Tibial nerve (tissue), 4 donors: ENCODE measurements at places on chromosomes 16 and 17. TPM values are rescaled to one million over a fixed set of nuclear protein-coding genes. Genes with fewer than 3 reads are reported as not detected.

The CA10 gene
- total RNA-seq, result not detected

The TBC1D3G gene
- total RNA-seq, result not detected

- no peaks in the 10 kb centered on the region for H3K27me3 ChIP-seq
- H3K27ac ChIP-seq, result peak overlapping the region; percentile 86
- H3K4me3 ChIP-seq, result no peak overlapping the region
- peaks cover 12% of the 10 kb centered on the region for H3K4me1 ChIP-seq
- H3K36me3 ChIP-seq, result no peaks in the 10 kb centered on the region
Measured at GRCh38 chr16:57374067-57374534, 1.8 kb downstream of the CX3CL1 start.

DNA sequence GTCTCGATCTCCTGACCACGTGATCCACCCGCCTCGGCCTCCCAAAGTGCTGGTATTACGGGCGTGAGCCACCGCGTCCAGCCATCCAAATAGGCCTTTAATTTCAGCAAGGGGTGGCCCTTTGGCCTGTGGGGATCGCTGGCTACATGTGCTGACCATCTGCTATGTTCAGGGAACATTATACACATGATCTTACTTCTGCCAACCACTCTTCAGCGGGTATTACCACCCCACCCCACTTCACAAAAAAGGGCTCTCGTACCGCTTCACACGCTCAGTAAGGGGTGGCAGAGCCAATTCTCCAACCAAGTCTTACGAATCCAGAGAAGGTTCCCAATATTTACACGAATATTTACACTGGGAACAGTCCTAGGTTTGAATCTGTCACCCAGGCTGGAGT lies 11.8 kb downstream of the CCDC92B start:
- DNase-seq, result no peak
- H3K27me3 ChIP-seq, result no peaks in the 10 kb centered on the region
- no peak overlapping the region for H3K4me3 ChIP-seq
- no peaks in the 10 kb centered on the region for H3K36me3 ChIP-seq
- no peak overlapping the region for H3K27ac ChIP-seq

DNA sequence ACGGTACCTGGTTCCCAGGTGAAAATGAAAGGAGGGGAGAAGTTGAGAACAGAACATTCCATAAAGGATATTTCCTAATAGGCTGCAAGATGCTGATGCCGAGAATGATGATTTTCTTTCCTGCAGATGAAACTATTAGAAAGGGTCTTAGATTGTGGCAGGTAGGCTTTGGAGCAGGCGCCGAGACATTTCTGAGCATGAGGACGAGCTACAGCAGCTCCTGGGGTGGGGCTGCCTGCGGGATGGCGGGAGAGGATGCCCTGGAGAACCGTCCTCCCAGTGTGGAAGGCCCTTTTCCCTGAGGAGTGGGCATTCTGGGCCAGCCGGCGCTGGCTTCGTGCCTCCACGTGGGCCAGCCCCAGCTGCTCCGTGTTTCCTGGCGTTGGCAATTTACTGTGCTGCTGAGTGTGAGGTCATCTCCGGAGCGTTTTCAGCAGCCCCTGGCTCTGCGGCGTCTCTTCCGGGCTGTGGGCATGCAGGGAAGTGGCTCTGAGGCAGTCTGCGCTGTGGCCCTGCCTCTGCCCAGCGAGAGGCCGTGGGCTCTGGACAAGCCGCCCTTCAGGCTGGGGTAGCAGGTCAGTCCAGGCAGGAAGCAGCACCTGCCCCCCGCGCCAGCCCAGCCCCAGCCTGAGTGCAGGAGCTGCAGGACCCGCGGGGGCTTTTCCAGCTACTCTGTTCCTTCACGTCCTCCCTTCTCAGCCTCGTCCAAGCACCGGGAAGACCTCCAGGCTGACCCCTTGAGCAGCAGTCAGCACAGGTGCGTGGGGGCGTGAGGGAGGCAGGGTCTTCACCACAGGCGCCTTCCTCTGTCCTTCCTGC lies 12.2 kb downstream of the ENGASE start:
- H3K27me3 ChIP-seq, result no peaks in the 10 kb centered on the region
- DNase-seq, result no peak
- no peak overlapping the region for H3K27ac ChIP-seq
- peaks cover 60% of the 10 kb centered on the region for H3K36me3 ChIP-seq
- H3K4me1 ChIP-seq, result peaks cover 22% of the 10 kb centered on the region

GRCh38 chr17:1455291-1455796 lies 688 bp downstream of the CRK start:
- H3K4me1 ChIP-seq, result peaks cover 26% of the 10 kb centered on the region
- peak overlapping the region; percentile 96 for H3K4me3 ChIP-seq
- H3K27ac ChIP-seq, result peak overlapping the region; percentile 99
- no peaks in the 10 kb centered on the region for H3K36me3 ChIP-seq

- peaks cover 4% of the 10 kb centered on the region for H3K4me1 ChIP-seq
- no peak for DNase-seq
- H3K27ac ChIP-seq, result no peak overlapping the region
- no peaks in the 10 kb centered on the region for H3K36me3 ChIP-seq
- no peaks in the 10 kb centered on the region for H3K27me3 ChIP-seq
Measured at GRCh38 chr17:13477180-13477611, 124.5 kb downstream of the HS3ST3A1 start.

DNA sequence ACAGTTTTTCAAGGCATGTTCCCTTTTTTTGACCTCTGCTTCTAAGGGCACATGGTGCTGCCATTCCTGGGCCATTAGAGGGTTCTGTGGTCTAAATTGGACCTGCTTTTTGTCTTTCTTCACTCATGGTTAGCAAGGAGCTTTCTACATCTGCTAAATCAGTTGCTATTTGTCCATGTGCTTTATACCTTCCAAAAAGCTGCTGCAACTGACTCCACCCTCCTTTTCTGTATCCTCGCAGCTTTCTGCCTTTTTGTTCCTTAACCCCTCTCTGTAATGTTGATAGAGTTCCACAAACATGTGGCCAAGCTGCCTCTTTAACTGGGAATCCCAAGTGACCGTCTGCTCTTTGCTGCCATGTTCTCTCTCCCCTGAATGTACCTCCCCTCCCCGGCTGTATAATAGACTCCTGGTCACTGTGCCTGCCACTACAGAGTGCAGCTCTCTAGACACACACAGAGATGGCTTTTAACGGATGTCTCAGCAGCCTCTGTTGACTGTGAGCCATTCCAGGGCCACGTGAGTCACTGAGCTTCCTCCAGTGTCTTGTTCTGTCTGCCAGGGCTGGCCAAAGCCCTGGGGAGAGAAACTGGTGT lies 57.4 kb upstream of the TEKT3 start:
- no peak overlapping the region for H3K27ac ChIP-seq
- H3K27me3 ChIP-seq, result no peaks in the 10 kb centered on the region
